ENCODE measurements at places on chromosomes 2 and 18.

GRCh38 chr2:60439219-60439974 is 114.1 kb downstream of the BCL11A start:
- DNase-seq = peak; percentile 85

- no peak for DNase-seq
Measured at GRCh38 chr2:218444692-218445357, 25.9 kb downstream of the VIL1 start.

DNA sequence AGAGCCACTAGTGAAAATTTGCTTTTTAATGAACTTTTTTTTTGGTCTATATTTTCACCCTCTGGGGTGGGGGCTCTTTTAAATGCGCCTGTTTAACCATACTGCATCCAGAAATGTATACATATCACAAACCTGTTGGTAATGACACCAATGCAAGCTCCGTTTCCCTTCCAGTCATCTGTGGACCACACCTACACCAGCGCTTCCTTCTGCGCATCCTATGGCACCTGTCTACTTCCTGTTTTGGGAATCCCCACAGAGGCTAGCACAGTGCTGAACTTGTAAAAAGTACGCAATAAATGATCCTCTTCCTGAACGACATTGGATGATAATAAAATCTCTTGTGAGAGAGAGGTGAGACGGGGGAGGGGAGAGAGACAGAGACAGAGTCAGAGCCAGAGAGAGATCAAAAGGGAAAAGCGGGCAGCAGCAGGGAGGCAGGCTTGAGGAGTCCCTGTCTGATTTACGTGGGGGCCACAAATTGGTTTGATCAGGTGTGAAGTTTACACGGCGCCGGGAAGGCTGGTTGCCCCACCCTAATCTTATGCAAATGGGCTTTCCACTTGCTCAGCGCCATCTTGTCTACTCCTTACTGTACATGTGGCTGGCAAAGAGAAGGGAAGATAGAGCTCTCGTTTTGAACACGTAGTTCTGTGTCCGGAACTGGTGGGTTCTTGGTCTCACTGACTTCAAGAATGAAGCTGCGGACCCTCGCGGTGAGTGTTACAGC is 38.1 kb upstream of the SLC38A11 start:
- DNase-seq = no peak

DNA sequence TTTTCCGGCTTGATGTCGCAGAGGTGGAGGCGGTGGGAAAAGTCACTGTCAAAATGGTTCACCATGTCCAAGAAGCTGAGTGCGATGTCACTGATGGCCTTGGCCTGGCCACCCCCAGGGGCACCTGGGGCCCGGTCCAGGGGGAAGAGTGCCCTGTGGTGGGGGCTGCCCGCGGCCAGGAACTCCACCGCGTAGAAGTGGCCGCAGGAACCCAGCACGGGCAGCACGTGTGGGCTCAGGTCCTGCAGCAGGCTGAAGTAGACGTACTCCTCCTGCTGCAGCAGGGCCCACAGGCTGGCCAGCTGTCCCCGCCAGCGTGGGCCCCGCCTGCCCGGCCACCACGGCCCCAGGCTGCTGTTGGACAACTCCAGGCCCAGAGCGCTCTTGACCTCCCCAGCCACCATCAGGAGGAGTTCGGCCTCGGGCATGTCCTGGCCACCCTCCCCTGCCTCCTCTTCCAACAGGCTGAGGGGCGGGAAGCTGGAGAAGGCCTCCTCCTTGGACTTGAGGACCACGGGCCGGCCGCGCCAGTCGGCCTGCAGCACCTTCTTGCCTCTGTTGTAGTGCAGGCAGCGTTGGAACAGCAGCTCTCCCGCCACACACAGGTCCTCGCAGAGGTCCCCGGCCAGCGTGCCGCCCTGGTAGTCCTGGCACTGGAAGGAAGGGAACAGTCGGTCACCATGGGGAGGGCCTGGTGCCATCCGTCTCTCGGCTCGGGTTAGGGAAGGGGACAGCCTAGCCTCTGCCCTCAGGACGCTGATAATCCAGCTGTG is 10.3 kb downstream of the DIPK1C start:
- DNase-seq = no peak

DNA sequence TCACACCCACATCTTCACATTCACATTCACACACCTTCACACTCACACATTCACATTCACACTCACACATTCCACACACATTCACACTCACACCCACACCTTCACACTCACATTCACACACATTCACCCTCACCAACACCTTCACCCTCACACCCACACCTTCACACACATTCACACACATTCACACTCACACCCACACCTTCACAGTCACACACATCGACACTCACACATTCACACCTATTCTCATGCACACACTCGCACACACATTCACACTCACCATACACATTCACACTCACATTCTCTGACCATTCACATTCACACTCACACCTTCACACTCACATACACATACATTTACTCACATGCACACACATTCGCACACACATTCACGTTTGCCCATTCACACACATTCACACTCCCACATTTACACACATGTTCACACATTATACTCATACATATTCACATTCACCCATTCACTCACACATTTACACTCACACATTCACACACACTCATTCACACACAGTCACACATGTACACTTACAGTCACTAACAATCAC is 62.7 kb downstream of the BIN1 start:
- DNase-seq = no peak

- no peak for DNase-seq
Measured at GRCh38 chr2:239160226-239161143, 240.3 kb downstream of the HDAC4 start.

DNA sequence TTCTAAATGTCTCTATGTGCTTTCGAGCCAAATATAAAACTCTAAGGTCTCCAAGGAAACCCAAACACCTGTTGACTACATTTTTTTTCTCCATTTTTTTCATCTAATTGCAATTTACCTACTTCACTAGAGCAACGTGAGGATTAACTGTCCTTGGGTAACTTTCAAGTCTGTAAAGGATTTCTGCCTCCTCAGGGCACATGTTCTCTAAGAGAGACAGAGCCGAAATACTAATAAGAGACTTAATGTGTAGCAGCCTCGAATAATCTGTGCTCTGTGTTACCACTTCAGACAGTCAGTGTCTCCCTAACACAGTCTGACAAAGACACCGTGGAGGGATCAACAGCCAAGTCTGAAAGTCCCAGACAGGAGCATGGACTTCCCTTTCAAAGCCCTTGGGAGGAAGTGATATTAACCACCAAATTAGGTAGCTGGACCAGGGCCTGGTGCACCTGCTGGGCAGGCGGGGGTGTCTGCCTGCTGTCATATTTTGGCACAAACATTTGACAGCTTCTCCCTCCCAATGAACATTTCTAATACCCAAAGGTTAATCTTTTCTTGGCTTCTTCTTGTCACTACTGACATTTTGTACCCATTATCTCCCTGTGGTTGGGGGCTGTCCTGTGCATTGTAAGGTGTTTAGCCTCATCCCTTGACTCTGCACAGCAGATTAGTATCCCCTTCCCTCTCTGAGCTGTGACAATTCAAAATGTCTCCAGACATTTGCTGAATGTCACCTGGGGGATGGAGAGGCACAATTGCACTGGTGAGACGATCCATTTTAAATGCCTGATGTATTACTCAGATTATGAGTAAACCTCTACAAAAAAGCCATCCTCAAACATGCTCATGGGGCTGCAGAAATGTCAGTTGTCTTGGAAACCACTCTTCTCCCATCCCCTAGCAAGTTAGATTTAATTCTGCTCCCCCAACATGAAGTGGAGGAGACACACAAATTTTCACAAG is 45.7 kb upstream of the LYPD1 start:
- DNase-seq = no peak

GRCh38 chr2:72114693-72115051 is 33.0 kb downstream of the CYP26B1 start:
- no peak for DNase-seq

DNA sequence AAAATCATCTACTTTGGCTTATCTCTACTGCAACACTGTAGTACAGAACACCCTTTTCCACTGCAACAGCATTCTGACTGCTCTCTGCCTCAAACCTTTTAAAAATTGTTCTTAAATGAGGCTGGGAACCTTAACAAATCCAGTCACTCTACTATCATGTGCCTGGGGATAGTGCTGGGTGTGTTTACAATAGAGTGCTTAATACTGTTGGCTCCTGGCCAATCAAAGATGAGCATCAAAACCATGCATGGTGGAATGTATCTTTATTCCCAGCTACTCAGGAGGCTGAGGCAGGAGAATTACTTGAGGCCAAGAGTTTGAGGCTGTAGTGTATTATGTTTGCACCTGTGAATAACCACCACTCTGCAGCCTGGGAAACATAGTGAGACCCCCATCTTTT is 7.4 kb downstream of the ANKAR start:
- no peak for DNase-seq

GRCh38 chr2:111238296-111238695 is 117.6 kb downstream of the BCL2L11 start:
- no peak for DNase-seq

DNA sequence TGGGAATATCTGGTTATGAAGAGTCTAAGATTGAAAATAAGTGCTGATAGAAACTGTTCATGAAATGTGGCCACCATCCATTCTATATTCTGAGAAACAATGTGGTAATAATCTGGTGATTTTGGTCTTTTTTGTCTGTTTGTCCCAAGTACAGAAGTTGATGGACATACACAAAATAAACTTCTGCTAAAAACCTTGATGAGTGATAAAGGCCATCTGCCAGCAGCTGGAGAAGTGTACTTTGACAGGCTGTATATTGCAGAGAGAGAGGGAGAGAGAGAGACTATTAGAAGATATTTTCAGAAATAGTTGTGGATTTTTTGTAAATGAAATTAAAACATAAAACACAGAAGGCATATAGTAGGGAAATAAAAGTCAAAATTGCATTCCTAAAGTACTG is 96.9 kb upstream of the NABP1 start:
- DNase-seq = no peak

DNA sequence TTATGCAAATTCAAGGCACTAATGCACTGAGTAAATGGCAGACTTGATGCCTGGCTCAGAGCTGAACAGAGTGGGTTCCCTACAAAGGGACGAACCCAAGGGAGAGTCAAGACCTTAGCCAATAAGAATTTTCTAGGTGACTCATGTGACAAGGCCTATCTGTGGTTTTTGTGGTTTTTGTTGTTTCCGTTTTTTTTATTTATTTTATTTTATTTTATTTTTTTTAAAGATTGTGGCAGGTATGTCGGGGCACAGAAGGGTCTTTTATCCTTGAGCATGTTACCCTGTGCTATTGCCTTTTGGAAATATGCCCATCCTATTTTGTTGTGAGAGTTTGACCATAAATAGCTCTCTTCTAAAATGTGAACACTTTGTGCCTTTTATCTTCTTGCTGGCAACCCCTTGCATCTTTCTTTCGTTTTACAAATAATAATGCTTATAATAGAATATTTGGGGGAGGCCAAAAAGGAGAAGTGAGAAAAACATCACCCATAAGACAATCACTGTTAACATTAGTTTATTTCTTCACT is 113.4 kb upstream of the AQP4 start:
- DNase-seq = peak; percentile 79

DNA sequence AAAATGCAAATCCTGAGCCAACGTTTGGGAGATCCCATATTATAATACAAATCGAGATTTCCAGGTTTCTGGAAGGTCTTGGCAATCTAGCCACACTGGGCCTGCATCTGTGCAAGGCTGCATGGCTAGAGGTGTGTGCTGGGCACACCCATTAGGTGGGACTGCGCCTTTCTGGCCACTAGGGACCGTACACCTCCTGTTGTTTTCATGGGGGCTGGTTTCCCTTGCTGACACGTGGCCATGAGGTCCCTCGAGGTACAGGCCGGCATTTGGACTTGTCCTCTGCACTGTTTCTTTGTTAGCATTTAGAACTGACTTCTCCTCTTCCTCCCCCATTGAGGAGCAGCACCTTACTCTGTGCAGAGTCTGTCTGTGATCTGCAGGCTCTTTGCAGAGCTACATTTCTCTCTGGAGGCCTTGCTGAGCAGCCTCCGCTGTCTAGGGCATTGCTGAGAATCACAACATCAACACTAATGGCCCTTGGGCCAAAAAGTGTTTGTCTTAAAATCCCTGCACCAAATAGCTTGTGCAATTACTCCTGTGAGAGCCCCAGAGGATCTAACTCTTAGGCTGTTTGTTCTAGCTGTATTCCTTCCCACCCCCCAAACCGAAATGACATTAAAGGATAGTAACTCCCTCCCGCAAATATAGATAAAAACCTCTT is 131.2 kb downstream of the NEDD4L start:
- peak; percentile 24 for DNase-seq

DNA sequence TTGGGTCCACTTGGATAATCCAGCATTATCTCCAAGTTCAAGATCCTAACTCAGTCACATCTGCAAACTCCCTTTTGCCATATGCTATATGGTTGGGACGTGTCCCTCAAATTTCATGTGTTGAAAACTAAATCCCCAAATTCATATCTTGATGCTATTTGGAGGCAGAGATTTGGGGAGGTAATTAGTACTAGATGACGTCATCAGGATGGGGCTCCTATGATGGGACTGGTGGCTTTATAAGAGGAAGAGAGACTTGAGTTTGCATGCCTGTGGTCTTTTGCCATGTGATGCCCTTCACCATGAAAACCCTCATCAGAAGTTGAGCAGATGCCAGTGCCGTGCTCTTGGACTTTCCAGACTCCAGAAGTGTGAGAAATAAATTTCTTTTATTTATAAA is 16.8 kb upstream of the SMAD4 start:
- no peak for DNase-seq

DNA sequence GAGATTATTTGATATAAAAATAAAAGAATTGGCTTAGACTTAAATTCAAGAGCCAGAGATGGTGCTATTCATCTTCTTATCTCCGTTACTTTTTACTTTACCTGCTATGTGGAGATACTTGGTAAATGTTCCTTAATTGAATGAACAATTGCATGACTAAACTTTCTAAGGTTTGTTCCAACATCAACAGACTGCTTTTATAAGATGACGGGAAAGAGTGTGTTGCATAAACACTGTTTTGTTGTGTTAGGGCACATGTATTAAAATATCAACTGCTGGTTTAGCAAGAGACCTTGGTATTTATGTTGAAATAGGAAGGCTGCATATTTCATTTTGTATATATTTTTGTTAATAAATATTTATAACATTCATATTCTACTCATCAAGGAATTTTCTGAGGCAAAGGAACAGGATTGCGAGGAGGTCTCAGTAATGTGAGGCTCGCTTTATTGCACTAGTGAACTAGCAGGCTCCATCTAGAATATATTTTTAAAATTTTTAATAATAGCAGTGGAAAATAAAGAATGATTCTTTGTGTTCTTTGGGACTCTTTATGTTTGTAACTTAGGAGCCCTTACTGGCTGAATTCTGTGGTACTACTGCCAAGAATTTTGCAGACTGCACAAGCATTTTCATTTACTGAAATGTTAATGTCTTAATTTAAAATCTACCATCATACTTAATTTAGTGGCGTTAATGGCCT is 10.7 kb upstream of the NFE2L2 start:
- no peak for DNase-seq

- no peak for DNase-seq
Measured at GRCh38 chr2:32614084-32614483, 13.8 kb upstream of the TTC27 start.

GRCh38 chr2:85409845-85410583 is at the start of gene CAPG:
Gene CAPG, minus strand, starts transcription at chr2:85410366. Its CDS starts 8,221 bp downstream, at chr2:85402145.
- peak; percentile 70 for DNase-seq

All from germinal center (tissue), 1 donor.